Muscle of leg (tissue), 16 donors: ENCODE measurements at places on chromosomes 7 and 10. TPM values are rescaled to one million over a fixed set of nuclear protein-coding genes. Genes with fewer than 3 reads are reported as not detected.

GPAM gene
- 7.0 TPM for polyA plus RNA-seq

CCNJ gene
- 9.6 TPM for polyA plus RNA-seq

NRCAM gene
- 18.0 TPM for polyA plus RNA-seq

TAS2R3 gene
- polyA plus RNA-seq: 0.65 TPM

OR6V1 gene
- polyA plus RNA-seq: not detected

NAT16 gene
- not detected for polyA plus RNA-seq

MSMB gene
- polyA plus RNA-seq: not detected

RELN gene
- polyA plus RNA-seq: 8.2 TPM

ZNF425 gene
- 4.5 TPM for polyA plus RNA-seq
